ENCODE measurements at places on chromosomes 5 and 9.

- no peak for DNase-seq
Measured at GRCh38 chr5:116421080-116421629, 153.5 kb downstream of the SEMA6A start.

GRCh38 chr9:109092051-109092580 is 27.6 kb downstream of the TMEM245 start:
- DNase-seq = no peak

DNA sequence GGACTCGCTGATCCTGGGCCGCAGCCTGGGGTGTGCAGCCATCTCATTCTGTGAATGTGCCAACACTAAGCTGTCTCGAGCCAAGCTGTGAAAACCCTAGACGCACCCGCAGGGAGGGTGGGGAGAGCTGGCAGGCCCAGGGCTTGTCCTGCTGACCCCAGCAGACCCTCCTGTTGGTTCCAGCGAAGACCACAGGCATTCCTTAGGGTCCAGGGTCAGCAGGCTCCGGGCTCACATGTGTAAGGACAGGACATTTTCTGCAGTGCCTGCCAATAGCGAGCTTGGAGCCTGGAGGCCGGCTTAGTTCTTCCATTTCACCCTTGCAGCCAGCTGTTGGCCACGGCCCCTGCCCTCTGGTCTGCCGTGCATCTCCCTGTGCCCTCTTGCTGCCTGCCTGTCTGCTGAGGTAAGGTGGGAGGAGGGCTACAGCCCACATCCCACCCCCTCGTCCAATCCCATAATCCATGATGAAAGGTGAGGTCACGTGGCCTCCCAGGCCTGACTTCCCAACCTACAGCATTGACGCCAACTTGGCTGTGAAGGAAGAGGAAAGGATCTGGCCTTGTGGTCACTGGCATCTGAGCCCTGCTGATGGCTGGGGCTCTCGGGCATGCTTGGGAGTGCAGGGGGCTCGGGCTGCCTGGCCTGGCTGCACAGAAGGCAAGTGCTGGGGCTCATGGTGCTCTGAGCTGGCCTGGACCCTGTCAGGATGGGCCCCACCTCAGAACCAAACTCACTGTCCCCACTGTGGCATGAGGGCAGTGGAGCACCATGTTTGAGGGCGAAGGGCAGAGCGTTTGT is 19.9 kb downstream of the PTGES2 start:
- no peak for DNase-seq

DNA sequence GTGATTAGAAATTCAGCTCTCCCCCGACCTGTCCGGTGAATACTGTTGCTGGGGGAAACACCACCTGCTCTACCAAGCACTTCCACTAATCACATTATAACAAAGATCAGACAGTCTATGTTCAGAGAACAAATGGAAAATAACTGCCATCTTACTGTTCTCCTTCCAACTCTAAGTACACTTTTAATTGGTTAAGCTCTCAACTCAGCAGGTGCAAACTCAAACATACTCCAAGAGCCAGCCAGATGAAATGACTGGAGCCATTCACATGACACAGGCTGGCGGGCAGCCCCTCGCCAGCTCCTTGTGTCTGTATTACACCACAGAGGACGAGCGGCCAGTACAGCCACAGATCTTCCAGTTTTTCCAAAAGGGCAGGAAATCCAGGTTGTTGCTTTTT is 16.1 kb downstream of the LIFR start:
- DNase-seq = no peak

GRCh38 chr9:22060831-22061383 is 51.8 kb upstream of the CDKN2B start:
- no peak for DNase-seq

- no peak for DNase-seq
Measured at GRCh38 chr9:72354704-72355103, 10.3 kb downstream of the ZFAND5 start.

DNA sequence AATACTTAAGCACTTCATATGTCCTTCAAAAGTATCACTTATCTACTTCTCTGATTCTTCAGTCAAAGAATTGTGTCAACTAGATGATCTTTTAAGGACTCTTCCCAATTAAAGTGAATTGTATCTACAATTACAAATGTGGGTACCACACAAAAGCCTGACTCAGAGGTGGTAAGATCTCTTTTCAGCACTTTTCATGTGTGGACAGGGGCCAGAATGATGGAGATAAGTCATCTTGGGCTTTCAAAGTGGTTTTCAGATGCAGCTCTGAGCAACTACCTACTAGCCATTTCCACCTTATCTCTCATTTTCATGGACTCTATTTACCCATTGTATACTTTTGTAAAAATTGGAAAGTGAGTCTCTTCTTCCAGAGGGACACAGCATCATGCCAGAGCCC is 8.4 kb downstream of the COX7C start:
- DNase-seq = no peak

DNA sequence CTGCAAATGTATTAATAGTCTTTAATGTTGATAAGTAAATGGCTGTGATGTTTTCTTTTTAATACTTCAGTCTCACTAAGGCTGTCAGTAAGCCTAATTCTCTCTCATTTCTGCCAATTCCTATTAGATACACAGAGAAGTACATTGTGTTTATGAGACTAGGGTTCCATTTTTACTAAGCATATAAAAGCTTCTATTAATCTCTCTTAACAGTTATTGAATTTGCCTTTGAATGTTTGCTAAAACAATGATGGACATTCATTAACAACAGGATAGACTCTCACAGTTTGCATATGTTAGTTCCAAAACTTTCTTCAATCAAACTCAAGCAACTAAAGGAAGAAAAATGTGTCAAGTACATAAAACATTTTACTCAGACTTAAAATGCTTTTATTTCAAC is 659.3 kb downstream of the TLE1 start:
- no peak for DNase-seq

All from right lung (tissue), 10 donors.